Frontal cortex (tissue), 4 donors: ENCODE measurements at places on chromosomes 1 and 21. TPM values are rescaled to one million over a fixed set of nuclear protein-coding genes. Genes with fewer than 3 reads are reported as not detected.

CSTB gene
- 6.5 TPM for total RNA-seq

NTRK1 gene
- total RNA-seq: 0.41 TPM

AIRE gene
- total RNA-seq: 0.41 TPM

FCRL6 gene
- not detected for total RNA-seq

FTCD gene
- 0.41 TPM for total RNA-seq

NKAIN1 gene
- total RNA-seq: 28.1 TPM

VWA1 gene
- total RNA-seq: 2.9 TPM

RASAL2 gene
- total RNA-seq: 28.9 TPM

S100A9 gene
- total RNA-seq: 28.9 TPM

WLS gene
- total RNA-seq: 28.1 TPM

SLC45A3 gene
- 2.0 TPM for total RNA-seq

NFASC gene
- 27.3 TPM for total RNA-seq

KIAA1614 gene
- 5.7 TPM for total RNA-seq

LYSMD1 gene
- total RNA-seq: 24.1 TPM

AMY1C gene
- total RNA-seq: not detected

LMX1A gene
- total RNA-seq: not detected

CXADR gene
- total RNA-seq: 405 TPM

UTS2 gene
- total RNA-seq: not detected

GPR137B gene
- total RNA-seq: 35.5 TPM

CATSPERE gene
- 2.0 TPM for total RNA-seq

DIRAS3 gene
- total RNA-seq: 6.9 TPM

GBP5 gene
- total RNA-seq: under 0.01 TPM

VTCN1 gene
- 0.41 TPM for total RNA-seq

PEX11B gene
- 35.5 TPM for total RNA-seq

CFAP107 gene
- under 0.01 TPM for total RNA-seq

ALX3 gene
- 0.41 TPM for total RNA-seq

MCOLN3 gene
- total RNA-seq: not detected

CYP4X1 gene
- total RNA-seq: 18.3 TPM

RSPO1 gene
- not detected for total RNA-seq

CHAF1B gene
- 1.6 TPM for total RNA-seq

PRPF38B gene
- total RNA-seq: 20.8 TPM

OR2T35 gene
- under 0.01 TPM for total RNA-seq

FLG gene
- total RNA-seq: under 0.01 TPM

HENMT1 gene
- 35.5 TPM for total RNA-seq

HPCA gene
- total RNA-seq: 21.6 TPM

PROK1 gene
- total RNA-seq: not detected

SELENBP1 gene
- 6.5 TPM for total RNA-seq

TRAF3IP3 gene
- under 0.01 TPM for total RNA-seq
